ENCODE measurements at places on chromosomes 12 and 14.

DNA sequence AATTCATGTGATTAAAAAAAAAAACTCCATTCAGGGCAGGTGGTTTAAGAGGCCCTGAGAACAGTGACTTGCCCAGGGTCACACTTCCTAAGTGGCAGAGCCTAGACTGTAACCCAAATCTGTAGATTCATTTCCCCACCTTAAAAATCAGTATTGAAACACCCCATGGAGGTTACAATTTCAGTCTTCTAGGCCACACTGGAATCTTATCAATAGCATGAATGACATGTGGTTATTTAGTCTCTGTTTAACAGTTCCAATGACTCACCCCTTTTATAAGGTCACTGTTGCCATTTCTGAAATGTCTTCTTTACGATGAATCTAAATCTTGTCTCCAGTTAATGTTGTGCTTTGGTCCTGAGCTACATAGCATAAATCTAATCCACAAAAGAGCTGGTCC, 262.3 kb upstream of the GRIP1 start:
- no peak for DNase-seq

- DNase-seq, result no peak
Measured at GRCh38 chr12:54521293-54522060, 23.9 kb downstream of the NCKAP1L start.

DNA sequence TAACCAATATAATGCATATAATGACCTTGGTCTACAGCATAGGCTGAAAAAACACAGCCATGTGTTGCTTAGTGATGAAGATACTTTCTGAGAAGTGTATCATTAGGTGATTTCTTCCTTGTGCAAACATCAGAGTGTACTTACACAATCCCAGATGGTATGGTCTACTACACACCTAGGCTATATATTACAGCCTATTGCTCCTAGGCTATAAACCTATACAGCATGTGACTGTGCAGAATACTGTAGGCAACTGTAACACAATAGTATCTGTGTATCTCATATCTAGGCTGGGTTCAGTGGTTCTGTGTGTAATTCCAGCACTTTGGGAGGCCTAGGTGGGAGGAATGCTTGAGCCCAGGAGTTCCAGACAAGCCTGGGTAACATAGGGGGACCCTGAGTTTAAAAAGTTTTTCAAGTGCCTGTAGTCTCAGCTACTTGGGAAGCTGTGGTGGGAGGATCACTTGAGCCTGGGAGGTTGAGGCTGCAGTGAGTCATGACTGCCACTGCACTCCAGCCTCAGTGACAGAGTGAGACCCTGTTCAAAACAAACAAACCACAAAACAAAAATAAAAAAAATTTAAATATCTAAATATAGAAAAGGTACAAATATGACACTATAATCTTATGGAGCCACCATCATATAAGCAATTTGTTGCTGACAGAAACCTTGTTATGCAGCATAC, 66.6 kb downstream of the GRIP1 start:
- no peak for DNase-seq

DNA sequence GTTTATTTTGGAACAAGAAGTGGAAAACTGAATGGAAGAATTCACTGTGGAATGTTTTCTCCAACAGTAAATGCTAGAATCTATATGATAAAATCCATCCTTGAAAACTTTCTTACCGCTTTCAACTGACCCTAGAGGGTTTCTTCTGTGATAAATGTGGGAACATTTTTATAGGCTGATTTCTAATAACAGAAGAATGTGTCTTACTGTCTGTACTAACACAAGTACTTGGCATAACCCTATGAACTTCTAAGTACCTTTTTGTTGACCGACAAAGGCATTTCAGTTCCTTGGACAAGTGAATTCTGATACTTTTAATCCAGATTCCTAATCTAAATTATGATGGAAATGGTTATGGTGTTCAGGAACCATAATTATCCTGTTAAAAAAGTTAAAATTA, 1109.7 kb upstream of the FLRT2 start:
- DNase-seq, result no peak

- DNase-seq, result peak; percentile 6
Measured at GRCh38 chr12:262817-263216, at the start of gene SLC6A13. SLC6A13 (minus strand) TSS chr12:262836; CDS start chr12:260052, 2,784 bp downstream.

DNA sequence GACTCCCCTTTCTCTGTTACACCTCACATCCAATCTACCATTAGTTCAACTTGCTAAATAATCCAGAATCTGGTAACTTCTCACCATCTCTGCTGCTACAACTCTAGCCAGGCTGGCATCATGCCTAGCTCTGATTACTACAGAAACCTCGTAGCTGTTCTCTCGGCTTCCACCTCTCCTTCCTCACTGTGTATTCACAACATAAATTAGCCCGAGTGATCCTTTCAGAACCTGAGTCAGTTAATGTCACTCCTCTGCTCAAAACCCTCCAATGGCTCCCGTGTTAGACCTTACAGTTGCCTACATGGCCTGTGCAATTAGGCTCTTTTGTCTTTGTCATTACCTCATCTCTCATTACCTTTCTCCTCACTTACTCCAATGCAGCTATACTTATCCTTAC, 139.4 kb downstream of the PDE3A start:
- DNase-seq, result no peak

DNA sequence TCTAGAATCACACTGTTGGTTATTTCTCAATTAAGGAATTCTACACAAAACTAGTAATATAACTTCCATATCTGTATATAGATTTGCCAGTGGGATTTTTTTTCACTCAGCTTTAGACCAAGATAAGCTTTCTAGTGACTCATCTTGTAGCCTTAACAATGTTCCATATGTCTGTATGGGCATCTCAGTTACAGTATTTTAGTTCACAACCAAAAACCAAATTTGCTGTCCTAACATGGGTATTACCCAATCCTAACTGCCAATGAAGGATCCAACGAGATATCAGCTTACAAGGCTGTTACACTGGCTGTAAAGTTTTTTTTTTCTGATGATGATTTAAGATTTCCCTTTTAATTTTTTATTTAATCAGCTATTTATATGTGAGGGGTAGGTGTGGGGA, 31.5 kb upstream of the KRR1 start:
- DNase-seq, result no peak

- DNase-seq, result no peak
Measured at GRCh38 chr12:49341777-49342065, 4.7 kb upstream of the C1QL4 start.

DNA sequence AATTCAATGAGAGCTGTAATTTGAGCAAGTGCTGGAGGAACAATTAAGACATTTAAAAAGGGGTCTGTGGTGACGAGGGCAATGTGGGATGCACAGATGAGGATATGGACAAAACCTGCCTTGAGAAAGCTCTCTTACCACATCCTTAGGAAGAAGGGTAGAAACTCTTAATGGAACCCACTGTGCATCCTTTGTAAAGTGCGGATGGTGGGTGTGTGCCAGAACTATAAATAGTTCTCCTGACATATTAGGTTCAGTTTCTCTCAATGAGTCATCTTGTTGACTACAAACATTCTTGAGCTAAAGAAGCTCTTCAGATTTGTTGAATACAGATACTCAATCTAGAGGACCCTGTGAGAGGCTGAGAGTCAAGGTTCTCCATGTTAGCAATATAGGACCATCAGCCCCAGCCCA, 106.1 kb upstream of the ANO4 start:
- peak; percentile 14 for DNase-seq

DNA sequence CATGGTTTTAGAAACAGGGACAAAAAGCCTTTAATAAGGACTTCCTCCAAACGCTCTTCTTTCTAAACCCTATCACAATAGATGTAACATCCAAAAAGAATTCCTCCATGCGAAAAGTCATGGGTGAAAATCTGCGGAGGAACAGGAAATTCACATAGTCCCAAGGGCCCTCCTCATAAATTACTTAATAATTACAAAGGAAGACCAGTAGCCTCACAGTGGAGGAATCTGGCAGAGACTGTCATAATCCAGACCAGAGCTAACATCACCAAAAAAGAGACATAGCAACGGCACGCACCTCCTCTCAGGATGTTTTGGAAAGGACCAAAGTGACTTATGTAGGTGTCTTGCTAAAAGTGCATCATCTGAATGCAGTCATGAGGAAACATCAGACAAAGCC, 165.7 kb downstream of the ANO2 start:
- no peak for DNase-seq

GRCh38 chr12:57593187-57593586, 2.2 kb downstream of the PIP4K2C start:
- no peak for DNase-seq

DNA sequence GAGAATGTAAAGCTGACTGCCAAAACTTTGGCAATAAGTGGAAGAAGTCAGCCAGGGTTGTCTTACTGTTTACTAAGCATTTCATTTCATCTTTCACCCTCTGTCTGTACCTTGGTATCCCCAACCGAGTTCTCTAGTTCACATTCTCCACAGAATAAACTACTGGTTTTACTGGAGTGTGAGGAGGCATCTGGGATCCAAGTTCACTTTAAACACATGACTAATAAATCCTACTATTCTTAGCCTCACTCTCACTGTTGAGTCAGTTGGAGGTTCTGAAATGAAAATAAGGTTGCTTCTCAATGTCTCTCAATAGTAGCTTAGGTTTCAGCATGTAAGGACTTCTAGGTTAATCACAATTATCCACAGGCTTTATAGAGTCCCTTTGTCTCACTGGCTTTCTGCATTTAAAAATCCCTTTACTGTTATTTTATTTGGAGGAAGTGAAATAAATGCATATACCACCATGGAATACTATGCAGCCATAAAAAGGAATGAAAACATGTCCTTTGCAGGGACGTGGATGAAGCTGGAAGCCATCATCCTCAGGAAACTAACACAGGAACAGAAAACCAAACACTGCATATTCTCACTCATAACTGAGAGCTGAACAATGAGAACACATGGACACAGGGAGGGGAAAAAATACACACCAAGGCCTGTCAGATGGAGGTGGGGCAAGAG, 95.8 kb downstream of the EPS8 start:
- no peak for DNase-seq

- no peak for DNase-seq
Measured at GRCh38 chr14:67111022-67111421, 78.2 kb upstream of the GARIN2 start.

- peak; percentile 60 for DNase-seq
Measured at GRCh38 chr14:69921052-69921451, 41.8 kb downstream of the SMOC1 start.

DNA sequence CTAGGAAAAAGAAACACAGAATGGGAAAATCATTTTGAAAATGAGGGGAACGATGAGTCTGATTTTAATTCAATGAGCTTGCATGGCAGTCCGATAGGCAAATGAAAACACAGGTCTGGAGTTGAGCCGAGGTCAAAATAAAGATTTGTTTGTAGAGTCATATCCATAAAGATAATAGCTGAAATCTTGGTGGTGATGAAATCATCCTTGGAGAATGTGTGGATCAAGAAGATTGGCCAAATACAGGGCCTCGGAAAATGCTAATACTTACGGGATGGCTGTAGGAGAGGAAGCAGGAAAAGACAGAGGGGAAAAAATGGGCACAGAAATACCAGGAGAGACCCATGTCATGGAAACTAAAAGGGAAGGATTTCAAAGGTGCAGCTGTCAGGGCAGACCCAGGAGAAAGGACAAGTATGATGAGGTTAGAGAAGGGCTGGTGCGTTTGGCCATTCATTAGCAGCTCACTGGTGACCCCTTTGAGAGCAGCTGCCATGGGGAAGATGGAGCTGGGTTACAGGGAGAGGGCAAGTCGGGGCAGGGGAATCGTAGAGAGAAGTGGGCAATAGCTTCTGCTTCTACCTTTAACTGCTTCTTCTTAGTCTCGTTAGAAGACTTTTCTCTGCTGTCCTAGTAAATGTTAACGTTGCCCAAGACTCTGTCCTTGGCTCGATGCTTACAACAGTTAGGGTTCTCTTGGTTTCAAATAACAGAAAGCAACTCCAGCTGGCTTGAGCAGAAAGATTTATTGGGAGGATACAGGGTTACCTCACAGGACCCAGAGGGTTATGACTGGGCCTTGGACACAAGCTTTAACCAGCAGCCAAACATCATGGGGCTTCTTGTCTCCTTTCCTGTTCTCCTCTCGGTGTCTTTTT, 161.8 kb downstream of the EFCAB11 start:
- DNase-seq, result peak; percentile 63

- no peak for DNase-seq
Measured at GRCh38 chr12:102992297-102992696, 34.8 kb downstream of the ASCL1 start.

- DNase-seq, result no peak
Measured at GRCh38 chr14:104293851-104294627, 155.7 kb downstream of the KIF26A start.

DNA sequence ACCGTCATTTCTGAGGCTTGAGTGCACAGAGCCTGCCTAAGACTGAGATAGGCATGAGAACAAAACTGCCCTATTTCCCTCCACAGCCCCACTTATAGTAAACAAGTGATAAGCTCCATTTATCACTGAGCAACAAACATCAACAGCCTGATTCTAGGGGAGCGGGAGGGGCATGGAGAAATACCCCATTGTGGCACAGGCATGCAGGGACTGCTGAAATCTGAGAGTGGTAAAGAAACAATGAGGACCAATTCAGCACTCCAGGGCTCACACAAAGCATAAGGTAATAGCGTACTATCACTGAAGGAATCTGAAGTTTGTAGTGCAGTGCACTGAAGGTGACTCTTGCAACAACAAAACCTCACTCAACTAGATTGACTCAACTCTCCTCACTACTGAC, 186.7 kb downstream of the ANO2 start:
- no peak for DNase-seq

DNA sequence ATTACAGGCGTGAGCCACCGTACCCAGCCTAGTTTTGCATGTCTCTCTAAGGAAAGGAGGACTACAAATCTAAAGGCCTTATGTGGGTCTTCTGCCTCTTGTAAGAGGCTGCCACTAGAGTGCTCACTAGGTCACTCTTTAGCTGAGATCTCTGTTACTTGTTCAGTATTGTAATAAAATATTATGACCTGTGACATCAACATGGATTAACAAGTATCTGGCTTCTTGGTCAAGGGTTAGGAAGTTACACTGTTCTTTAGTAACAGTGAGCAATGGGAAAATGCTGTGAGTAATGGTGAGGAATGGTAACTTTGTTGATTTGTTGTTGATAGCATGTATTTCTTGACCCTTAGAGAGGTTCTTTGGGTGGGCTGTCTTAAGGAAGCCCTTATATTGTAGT, 50.5 kb downstream of the ERC1 start:
- DNase-seq, result no peak

- DNase-seq, result no peak
Measured at GRCh38 chr12:63450816-63451215, 217.5 kb downstream of the DPY19L2 start.

GRCh38 chr12:101671833-101672232, 25.6 kb upstream of the CHPT1 start:
- no peak for DNase-seq

DNA sequence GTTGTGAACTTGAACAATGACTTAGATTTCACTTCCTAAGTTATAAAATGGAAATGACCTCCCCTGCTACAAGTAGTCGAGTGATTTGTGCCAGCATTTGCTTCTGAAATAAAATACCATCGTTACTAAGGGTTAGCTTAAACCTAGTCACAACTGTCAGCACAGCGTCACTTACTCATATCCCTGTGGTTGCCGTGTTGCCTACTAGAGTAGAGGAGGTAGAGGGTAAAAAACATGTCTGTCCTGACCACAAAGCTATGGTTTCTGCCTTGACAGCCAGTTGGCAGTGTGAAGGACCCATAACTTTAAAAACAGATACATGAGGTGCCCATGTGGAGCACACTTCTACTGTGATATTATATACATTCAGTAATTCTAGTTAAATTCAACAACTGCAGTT, 234.2 kb upstream of the RGS6 start:
- DNase-seq, result no peak

All from AG10803 (cell line).